Effector CD4-positive, alpha-beta T cell (primary cell): ENCODE measurements at places on chromosomes 16 and 17.
A peak's percentile ranks its signal among the peaks of the same experiment; 100 is the strongest.

DNA sequence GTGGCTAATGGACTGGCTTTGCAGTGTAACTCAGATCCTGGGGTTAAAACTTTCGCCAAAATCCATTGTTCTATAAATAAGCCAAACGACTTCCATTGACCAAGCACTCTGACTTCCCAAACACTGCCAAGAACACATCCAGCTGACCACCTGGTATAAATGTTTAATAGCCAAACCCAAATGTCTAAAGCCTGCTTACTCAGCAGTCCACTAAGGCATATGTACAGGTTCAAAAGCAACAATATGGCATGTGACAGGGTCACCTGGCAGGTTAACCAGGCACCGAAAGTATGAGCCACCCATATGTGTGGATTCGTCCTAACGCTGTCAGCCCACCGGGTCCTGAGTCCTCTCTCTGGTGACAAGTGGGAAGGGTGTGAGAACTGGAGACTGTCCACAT lies 2.1 kb downstream of the CSNK1D start:
- no peak for DNase-seq

GRCh38 chr16:12225255-12225654 lies 248.7 kb downstream of the SNX29 start:
- DNase-seq = no peak

DNA sequence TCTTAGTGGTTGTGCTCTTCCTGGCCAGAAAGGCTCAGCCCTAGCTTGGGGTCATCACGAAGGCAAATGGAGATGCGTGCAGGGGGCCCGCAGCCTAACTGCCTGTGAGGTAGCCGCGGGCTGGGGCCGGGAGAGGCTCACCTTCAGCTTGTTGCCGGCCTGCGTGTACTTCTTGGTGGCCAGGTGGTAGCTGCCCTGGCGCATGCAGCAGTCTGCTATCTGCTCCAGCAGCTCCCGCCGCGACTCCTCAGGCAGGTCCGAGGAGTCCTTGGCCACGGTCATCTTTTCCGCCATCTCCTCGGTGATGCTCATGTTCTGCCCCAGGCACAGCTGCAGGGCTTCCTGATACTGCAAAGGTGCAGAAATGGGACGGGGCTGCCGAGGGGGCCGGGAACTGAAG lies 13.0 kb upstream of the TMEM204 start:
- DNase-seq = no peak

DNA sequence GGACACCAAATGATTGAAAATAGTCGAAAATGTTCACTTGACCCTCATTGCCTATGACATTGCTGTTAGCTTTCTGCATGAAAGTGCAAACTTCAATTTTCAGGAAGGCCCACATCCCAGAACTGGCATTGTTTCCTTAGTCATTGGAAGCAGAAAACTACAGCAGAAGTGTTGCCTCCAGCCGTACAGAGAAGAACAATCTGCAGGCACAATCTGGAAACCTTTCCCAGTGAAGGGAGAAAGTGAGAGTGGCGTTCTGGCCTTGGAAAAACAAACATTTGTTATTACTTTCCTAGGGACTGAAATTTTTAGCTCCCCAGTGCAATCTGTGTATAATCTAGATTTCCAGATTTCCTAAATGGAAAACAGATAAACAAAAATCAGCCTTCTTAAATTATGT lies 529.5 kb upstream of the RBFOX1 start:
- no peak for DNase-seq

GRCh38 chr17:80664217-80664790 lies 119.7 kb downstream of the RPTOR start:
- no peak for DNase-seq

- no peak for DNase-seq
These were observed 49.1 kb upstream of the SLC25A19 start for GRCh38 chr17:75338335-75338734.

- DNase-seq = no peak
These were observed 49.8 kb upstream of the USP7 start for GRCh38 chr16:9013508-9013864.

- DNase-seq = no peak
These were observed 13.6 kb downstream of the HSD11B2 start for GRCh38 chr16:67444259-67445125.

- no peak for DNase-seq
These were observed 11.7 kb downstream of the ZNHIT3 start for GRCh38 chr17:36498155-36498554.

DNA sequence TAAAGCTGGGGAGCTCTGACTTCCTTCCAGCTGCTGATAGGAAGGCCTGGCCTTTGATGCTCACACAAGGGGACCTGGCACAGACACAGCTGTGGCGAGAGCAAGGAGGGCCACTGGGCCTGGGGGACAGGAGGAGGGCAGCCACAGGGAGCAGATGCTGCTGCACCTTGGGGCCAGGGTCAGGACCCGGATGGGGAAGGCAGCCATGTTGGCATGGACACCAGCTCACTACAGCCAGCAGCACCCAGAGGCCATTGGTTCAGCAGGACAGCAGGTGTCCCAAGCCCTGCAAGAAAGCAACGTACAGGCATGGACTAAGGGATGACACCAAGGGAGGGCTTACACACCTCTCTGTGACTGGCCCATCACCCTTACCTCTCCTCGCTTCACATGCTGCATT lies 8.0 kb upstream of the RNF112 start:
- no peak for DNase-seq

GRCh38 chr17:34623856-34624766 lies 44.7 kb downstream of the TMEM132E start:
- no peak for DNase-seq

GRCh38 chr17:13525876-13526275 lies 75.9 kb downstream of the HS3ST3A1 start:
- DNase-seq = no peak

DNA sequence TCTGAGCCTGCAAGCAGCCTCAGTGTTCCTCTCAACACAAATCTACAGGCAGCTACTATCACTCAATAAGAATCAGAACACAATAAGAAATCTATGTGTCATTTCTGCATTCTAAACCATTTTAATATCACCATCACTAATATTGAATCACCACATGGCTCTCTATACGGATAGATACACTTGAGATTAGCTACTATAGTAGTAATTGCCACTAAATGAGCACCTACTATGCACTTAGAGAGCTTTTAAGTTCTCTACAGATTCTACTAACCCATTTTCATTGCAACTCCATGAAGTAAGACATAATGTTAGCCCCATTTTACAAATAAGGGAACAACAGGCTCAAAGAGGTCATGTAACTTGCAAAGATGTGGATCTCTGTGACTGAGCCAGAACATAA lies 132.8 kb upstream of the DYNLRB2 start:
- DNase-seq = no peak

DNA sequence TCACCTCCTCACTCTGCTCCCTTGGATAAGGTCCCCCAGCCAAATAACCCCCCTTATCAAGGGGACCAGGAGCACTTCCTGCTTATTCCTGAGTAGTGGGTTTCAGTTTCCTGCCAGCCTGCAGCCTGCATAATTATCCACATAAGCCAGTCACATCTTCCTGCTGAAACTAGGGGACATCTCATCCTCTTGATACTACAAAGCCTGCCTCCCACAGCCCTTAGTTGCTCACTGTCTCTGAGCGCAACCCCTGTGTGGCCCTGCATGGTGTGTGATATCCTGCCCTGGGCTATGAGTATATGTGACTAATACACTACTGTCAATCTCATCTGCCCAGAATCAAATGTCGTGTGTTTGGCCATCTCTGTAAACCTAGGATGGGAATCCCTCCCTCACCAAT lies 8.0 kb upstream of the XYLT2 start:
- DNase-seq = no peak

GRCh38 chr16:56425439-56425832 lies at the start of gene AMFR:
Gene AMFR (minus strand): TSS chr16:56425545. CDS start chr16:56425327, 218 bp downstream.
- peak; percentile 47 for DNase-seq

DNA sequence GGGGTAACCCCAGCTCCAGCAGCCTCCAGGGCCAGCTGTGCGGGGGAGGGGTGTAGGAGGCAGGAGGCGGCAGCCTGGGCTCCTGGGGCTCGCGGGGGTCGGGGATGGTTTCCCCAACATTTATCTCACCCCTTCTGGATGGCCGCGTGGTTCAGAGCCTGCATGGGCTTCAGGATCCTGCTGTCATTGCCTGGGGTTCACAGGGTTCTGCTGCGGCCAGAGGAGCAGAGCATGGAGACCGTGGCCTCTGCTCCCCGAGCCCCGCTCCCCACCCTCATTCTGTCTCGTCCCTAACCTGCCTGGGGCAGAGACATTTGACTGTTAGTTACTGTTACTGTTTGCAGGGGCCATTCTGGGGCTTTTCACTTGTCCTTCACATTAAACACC lies 4.9 kb downstream of the MYADML2 start:
- DNase-seq = no peak

- DNase-seq = peak; percentile 54
These were observed 291.6 kb upstream of the TNRC6C start for GRCh38 chr17:77666881-77667395.

DNA sequence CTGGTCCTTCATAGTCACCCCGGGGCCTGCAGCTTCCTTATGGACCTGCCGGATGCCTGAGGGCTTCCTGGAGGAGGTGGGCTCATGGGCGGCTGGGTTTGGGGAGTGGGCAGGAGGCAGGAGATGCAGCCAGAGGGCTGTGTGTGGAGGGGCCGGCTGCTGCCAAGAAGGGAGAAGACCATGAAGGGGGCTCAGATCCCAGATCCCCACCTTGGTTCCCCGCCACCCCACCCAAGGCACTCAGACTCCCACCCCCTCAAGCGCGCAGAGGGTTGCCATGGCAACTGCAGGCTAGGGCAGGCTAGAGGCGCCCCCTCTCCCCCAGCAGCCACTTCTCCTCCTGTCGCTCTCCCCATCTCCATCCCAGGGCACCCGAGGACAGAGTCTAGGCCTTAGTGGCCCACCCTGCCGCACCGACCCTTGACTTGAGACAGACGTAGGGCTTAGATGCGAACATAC lies 104.5 kb downstream of the CRLF3 start:
- DNase-seq = no peak

- DNase-seq = no peak
These were observed 22.6 kb downstream of the IST1 start for GRCh38 chr16:71917900-71918299.

- DNase-seq = no peak
These were observed at the start of gene TMC7 for GRCh38 chr16:18983565-18984434. Gene TMC7 (plus strand): TSS chr16:18983934. CDS start chr16:18984064, 130 bp downstream.

DNA sequence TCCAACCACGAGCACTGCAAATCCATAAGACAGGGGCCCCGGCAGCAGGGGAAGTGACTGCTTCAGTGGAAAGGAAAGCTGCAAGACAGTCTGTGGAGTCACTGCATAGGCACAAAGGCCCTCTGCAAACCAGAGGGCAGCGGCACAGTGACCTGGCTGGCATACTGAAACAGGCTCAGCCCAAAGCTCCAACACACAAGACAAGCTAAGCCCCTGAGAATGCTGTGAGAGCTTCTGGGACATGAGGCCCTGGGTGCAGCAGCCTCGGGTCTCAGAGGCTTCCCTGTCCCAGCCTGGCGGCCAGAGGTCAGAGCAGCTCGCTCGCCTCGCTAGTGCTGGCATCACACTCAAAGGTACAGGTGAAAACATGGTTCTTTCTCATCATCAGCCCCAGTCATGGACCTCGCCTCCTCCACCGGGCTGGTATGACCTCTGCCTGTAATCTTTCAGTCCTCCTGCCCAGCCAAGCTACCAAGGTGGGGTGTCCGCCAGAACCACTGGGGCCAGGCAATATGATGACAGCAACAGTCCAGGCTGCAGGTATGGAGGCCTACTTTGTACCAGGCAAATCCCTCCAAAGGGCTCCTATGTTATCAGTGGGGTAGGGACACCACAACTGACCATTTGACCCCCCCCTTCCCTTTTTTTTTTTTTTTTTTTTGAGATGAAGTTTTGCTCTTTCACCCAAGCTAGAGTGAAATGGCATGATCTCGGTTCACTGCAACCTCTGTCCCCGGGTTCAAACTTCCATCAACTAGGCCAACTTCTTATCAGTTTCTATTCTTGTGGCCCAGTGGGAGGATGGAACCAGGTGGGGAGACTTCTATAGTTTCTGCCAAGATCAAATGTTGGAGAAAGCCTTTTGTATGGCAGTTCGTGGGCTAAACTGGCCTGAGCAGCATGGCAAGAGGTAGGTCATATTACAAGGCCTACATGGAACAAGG lies 19.2 kb downstream of the ST3GAL2 start:
- DNase-seq = no peak

- DNase-seq = no peak
These were observed 30.5 kb downstream of the TMEM238L start for GRCh38 chr17:10773391-10773790.

DNA sequence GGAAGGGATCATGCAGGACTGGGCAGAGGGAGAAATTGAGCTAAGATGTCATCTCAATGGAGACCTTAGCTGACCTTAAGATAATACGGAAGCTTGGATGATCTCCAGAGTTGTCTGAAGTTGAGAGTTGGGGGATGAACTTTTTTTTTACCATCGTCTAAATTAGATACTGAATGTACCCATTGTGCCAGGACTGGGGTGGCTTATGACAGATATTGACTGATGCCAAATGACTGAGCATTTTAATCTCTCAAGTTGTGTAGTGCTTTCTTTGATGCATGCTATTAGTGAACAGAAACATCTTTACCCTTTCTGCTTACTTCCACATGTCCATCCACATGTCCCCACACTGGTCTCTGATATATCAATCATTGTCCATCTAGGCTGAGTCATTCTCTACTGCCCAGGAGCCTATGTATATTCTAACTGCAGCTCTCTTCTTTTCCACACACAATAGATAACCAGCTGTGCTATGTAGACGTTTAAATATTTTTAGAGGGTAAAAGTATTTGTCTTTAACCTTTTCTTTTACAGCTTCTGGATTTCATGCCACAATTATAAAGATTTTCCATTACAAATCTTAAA lies 60.2 kb upstream of the ZKSCAN2 start:
- DNase-seq = no peak
